ENCODE measurements at places on chromosomes 2 and 18.

DNA sequence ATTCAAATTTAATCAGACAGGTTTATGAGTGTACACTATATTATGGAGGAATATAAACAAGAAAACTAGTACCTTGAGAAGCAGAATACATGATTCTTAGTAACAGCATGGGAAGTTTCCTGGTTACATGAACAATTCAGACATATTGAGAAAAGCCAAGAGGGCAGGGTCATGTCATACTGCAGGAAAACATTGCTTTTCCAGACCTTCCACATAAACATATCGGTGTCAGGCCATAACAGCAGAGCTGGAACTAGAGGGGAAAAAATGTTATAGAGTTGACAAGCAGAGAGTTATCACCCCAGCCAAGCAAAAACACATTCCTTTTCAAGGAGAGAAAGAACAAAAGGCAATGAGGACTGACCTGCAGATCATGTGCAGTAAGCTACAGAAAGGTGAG is 74.7 kb upstream of the ZNF236 start:
- DNase-seq: no peak

GRCh38 chr2:29113891-29114321 is 1.3 kb upstream of the CLIP4 start:
- DNase-seq: no peak

GRCh38 chr18:51884039-51884438 is 456.0 kb upstream of the DCC start:
- no peak for DNase-seq

DNA sequence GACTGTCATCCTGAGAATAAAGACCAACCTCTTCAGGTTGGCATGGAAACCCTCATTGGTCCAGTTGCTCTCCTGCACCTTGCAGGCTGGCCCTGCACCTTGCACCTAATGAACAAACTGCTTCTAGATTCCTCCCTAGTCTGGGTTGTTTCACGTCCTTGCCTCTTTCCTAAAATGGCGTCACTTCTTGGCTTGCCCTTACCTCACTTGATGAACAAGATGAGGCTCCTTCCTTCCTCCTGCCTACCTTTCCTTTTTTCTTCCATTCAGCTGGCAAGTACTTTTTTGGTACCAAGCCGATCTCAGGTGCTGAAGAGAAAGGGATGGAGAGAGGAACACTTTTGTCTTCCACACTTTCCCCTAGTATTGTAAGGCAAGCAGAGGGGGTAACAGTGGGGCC is 74.5 kb downstream of the MYCN start:
- no peak for DNase-seq
